A172 (cell line): ENCODE measurements at places on chromosomes 5 and 9. TPM values are rescaled to one million over a fixed set of nuclear protein-coding genes. Genes with fewer than 3 reads are reported as not detected.

C8G gene
- total RNA-seq = not detected in 2 replicates

DNA sequence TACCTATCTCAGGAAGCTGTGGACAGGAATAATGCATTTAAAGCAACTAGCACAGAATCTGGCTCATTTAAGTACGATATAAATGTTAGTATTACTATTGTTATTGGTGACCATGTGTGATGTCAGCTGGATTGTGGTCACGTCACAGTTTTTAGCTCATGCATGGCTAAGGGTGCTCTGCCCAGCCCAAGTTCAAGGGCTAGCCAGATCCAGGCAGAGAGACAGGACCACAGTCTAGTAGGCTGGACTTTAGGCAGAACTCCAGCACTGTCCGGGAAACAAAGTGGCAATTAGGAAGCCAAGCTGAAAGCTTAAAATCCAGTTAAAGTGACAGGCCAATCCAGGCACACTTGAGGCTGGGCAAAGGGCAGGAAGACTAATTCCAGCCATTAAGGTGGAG, 273.6 kb downstream of the ADAMTSL1 start:
- no peak for DNase-seq

- no peak for DNase-seq
These were observed 3.2 kb downstream of the HNRNPH1 start for GRCh38 chr5:179620293-179620692.

- DNase-seq = no peak
These were observed 379.8 kb downstream of the EFNA5 start for GRCh38 chr5:107290780-107291398.

DAB2IP gene
- 15.8 and 19.1 TPM in 2 replicates for total RNA-seq

DNA sequence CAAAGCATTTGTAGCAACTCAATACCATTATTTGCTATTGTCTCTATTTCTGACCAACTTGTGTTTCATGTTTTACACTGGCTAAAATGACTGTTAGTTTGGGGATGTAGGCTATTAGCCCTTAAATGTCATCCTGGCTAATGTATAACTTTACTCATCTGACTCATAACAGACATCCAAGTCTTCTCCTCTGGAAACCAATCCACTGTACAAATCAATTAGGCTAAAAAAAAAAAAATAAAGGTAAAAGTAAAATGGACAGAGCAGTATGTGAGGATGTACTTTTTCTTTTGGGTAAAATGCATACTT, 20.6 kb downstream of the MEGF9 start:
- DNase-seq = no peak

TESK1 gene
- total RNA-seq = 11.3 and 15.1 TPM in 2 replicates

- no peak for DNase-seq
These were observed 169.6 kb upstream of the ADRA1B start for GRCh38 chr5:159746707-159747106.
